ENCODE measurements at places on chromosomes 3 and 15.
A peak's percentile ranks its signal among the peaks of the same experiment; 100 is the strongest.

DNA sequence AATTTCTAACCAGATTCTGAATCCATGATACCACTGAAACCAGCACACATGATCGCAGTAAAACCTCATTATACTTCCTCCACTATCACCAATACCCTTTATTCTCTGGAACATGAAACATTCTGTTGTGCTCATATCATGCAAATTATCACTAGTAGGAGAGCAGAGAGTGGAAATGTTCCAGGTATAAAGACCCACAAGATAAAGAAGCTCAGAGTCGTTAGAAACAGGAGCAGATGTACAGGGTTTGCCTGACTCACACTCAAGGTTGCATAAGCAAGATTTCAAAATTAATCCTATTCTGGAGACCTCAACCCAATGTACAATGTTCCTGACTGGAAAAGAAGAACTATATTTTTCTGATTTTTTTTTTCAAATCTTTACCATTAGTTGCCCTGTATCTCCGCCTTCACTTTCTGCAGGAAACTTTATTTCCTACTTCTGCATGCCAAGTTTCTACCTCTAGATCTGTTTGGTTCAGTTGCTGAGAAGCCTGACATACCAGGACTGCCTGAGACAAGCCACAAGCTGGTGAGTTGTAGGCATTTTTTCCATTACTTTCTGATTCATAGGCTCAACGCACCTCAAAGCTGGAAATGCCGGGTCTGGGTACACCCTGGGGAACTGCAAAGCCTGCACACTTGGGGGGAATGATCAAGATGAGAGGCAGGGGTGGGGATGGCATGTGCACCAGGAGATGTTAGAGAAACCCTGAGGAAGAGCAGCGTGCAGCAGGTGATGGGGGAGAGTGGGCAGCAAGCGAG is at the start of gene CCR2:
Gene CCR2, plus strand, starts transcription at position 465 of the 764 bp plus-strand sequence. CDS start 3,417 bp downstream, outside the sequence.
- peak; percentile 51 for DNase-seq

- DNase-seq = no peak
Observed at GRCh38 chr3:62149962-62150361, 223.4 kb downstream of the FEZF2 start.

- no peak for DNase-seq
Observed at GRCh38 chr3:67804578-67804977, 150.2 kb upstream of the SUCLG2 start.

- DNase-seq = no peak
Observed at GRCh38 chr3:52645549-52645948, 40.2 kb downstream of the PBRM1 start.

DNA sequence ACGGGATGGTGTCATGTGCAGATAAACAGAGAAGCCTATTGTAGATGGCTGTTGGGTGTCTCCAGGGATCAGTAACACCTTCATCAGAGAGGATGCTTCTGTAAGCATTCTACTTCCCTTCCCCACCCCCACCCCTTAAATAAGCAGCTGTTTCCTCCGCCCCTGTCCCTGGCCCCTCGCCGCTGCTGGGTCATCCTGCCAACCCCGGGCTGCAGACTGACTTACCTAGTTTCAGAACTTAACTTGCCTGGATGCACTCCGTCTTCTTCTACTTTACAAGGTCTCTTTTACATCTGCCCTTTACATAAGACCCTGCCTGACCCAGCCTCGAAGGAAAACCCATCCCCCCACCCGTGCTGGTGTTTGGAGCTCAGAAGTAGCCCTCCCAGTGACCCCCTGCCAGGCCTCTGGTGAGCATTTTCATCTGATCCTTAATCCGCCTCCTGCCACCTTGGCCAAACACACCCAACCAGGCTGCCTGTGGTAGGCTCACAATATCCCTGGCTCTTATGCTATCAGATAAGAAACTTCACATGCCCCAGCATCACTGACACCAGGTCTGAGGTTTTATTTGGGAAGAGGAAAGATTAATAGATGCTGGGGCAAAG is 103.0 kb upstream of the HES1 start:
- no peak for DNase-seq

- no peak for DNase-seq
Observed at GRCh38 chr3:24373198-24373959, 121.3 kb downstream of the THRB start.

DNA sequence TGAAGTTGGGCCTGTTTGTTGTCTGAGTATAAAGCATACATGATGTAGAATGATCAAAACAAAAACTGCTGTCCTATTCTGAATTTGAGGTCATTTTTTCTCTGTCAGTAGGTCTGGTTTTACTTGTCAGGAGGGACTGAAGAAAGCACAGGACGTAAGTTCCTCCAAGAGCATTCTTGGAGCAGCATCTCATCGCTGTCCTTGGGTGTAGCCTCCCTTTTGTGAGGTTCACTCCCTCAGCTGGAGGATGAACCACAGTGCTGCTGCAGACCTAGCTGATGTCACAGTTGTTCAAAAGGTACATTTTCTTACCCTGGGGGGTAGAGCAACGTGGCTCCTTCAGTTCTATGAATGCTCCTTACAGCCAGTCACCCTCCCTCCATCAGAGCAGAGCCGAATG is 490.0 kb upstream of the TBL1XR1 start:
- no peak for DNase-seq

- DNase-seq = no peak
Observed at GRCh38 chr15:40855706-40856234, 11.9 kb downstream of the SPINT1 start.

DNA sequence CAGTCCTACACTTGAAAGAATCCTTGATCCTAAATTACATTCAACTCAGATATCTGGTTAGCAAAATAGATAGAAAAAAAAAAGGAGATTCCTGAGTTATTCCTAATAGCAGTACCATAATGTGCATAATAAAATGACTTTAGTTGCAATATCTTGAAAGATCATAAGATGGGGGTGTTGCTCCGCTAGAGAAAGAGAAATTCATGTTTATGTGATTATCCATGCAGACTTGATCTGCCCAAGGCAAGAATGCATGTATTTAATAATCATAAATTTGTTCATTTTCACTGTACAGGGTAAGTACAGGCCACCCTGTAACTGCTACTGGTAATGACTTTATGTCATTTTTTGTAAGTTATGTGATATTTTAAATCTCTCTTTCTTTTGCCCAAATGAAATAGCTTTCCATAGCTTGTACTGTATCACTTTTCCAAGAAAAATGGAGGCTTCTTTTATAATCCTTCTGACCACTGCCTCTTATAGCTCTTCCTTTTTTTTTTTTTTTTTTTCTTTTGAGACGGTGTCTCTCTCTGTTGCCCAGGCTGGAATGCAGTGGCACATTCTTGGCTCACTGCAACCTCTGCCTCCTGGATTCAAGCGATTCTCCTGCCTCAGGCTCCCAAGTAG is 84.6 kb downstream of the HCN4 start:
- DNase-seq = no peak

GRCh38 chr3:13047296-13048165 is 25.7 kb downstream of the IQSEC1 start:
- DNase-seq = no peak

DNA sequence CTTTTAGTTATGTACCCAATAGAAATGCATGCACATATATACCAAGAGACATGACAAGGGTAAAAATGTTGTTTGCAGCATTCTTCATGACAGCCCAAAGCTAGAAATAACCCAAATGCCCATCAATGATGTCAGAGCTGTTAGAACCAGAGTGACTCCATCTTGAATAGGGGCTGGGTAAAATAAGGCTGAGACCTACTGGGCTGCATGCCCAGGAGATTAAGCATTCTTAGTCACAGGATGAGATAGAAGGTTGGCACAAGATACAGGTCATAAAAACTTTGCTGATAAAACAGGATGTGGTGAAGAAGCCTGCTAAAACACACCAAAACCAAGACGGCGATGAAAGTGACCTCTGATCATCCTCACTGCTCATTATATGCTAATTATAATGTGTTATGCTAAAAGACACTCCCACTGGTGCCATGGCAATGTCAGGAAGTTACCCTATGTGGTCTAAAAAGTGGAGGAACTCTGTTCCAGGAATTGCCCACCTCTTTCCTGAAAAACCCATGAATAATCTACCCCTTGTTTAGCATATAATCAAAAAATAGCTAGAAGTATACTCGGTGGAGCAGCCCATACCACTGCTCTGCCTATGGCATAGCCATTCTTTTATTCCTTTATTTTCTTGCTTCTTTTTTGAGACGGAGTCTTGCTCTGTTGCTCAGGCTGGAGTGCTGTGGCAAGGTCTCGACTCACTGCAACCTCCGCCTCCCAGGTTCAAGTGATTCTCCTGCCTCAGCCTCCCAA is 32.9 kb downstream of the ZBTB11 start:
- peak; percentile 70 for DNase-seq
